ENCODE measurements at places on chromosomes 7 and 10. TPM values are rescaled to one million over a fixed set of nuclear protein-coding genes. Genes with fewer than 3 reads are reported as not detected.
A peak's percentile ranks its signal among the peaks of the same experiment; 100 is the strongest.

GRCh38 chr7:24778543-24779282 lies 21.4 kb upstream of the GSDME start:
- peak; percentile 44 for DNase-seq

GRCh38 chr7:136056651-136057231 lies 79.6 kb upstream of the MTPN start:
- DNase-seq, result no peak

DNA sequence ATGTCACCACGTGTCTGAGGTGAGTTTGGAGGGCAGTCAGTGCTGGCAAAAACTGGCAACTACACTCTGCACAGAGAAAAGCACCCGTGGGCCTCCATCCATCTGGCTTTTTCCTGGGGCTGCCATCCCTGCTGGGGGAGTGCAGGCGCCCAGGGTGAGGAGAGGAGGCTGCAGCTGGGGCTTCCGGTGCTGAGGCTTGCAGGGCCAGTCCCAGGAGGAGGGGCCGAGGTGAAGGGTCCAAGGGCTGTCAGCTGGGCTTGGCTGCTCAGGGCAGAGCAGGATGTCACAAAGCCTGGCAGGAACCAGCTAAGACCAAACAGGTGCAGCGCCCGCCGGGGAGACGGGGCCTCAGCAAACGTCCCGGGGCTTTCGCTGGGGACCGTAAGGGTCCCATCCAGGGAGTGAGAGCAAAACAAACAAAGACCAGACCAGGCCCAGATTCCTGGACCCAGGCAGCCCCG lies 77.2 kb downstream of the CFAP46 start:
- DNase-seq, result no peak

GRCh38 chr10:95229724-95230627 lies 35.9 kb downstream of the ACSM6 start:
- no peak for DNase-seq

- no peak for DNase-seq
Measured at GRCh38 chr7:129550693-129551360, 48.5 kb downstream of the SMKR1 start.

DNA sequence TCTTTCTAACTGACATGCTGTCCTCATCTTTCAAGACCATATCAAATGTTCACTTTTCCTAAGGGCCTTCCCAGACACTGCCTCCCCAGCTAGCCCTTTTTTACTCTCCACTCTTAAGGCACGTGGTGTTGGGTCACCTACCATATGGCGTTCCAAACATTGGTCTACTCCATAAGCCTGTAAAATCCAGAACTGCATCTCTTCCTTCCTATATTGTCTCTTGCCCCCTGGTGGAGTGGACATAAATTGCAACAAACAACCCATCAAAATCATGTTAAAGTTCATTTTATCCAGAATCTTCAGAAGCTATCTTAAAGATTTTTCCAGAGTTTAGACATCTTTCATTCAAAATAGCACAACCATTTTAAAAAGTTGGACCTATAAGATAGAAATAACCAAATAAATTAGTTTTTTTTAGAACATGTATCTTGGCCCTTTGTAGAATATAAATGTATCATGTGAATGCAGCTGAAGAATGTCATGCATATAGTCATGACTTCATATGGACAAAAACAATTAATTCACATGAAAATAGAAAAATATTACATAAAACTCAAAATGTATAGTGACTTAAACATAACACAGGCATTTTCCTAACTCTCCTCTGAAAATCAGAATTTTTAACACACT lies 180.6 kb upstream of the CHRM2 start:
- no peak for DNase-seq

DNA sequence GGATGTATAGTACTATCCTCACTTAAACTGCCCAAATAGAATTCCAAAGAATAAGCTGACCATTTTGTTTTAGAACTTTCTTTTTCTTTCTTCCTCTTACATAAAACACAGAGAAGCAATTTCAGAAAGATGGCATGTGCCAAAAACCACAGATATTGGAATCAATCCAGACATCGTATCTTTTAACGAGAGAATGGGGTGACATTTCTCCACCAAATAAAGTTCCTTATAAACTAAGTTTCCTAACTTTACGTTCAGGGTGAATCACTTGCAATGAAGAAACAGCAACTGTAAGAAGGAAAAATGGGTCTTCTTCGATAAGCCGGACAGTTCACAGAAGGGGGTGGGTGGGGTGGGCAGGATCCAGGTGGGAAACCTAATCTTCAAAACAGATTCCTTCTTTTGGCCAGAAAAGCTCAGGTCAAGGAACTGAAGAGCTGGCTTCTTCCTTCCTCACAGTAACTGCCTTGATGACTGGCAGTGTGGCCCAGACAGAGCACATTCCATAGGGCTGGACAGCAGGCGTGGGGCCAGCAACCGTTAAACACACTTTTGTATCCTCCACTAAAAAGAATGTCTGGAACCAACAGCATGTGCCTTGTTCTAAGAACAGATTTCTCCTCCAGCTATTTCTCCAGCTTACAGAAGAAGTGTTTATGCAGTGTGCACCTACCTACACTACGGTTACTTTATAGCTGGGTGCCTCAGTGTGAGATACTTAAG lies 31.5 kb downstream of the CREB3L2 start:
- DNase-seq, result no peak

DNA sequence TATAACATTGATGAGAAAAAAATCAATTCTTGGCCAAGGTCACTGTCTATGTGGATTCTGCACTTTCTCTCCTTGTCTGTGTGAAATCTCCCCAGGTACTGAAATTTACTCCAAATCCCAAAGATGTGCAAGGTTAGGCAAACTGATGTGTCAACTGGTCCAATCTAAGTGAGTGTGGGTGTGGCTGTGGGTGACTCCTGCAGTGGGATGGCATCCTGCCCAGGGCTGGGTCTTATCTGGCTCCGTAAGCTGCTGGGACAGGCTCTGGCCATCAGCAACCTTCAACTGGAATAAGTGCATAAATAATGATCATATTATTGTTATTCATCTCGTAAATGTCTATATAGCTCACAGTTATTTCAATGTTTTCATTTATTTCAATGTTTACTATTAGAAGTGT lies 79.3 kb downstream of the JCAD start:
- DNase-seq, result no peak

GRCh38 chr7:148711191-148712102 lies 12.7 kb downstream of the CUL1 start:
- DNase-seq, result no peak

GRCh38 chr7:137920637-137921399 lies 74.0 kb upstream of the DGKI start:
- DNase-seq, result no peak

GRCh38 chr7:87110778-87111177 lies 41.5 kb upstream of the DMTF1 start:
- no peak for DNase-seq

DNA sequence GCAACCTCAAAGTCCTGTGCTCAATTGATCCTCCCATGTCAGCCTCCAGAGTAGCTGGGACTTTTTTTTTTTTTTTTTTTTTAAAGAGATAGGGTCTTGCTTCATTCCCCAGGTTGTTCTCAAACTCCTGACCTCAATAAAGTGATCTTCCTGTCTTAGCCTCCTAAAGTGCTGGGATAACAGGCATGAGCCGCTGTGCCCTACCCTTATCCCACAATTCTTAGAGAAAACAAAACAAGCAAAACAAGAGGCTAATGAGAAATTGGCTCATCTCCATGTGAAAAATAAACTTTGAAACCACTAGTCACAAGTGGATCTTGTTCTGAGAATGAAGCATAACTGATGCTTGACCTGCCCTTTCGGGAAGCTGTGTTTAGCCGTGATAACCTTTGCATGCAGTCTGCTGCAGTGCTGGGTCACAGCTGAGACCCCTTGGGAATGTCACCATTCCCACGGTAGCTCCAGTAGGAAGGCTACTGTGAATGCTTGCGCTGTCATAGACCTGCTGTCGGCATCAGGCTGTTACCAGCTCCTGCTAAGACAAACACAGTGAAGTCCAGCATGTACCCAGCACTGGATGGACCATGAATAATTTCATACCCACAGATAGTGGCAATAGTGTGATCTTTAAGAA lies 290.7 kb upstream of the KIAA1217 start:
- no peak for DNase-seq

PRKG1 gene
- total RNA-seq, result not detected

SLC13A1 gene
- total RNA-seq, result not detected

PIP gene
- total RNA-seq, result not detected

SFXN4 gene
- total RNA-seq, result 38.3 TPM

Measured in activated CD4-positive, alpha-beta memory T cell treated with anti-CD3 and anti-CD28 coated beads for 36 hours (primary cell).